ENCODE measurements at places on chromosomes 3 and 15.

- DNase-seq = peak; percentile 40
These were observed 28.0 kb upstream of the TMOD3 start for GRCh38 chr15:51801391-51801835.

DNA sequence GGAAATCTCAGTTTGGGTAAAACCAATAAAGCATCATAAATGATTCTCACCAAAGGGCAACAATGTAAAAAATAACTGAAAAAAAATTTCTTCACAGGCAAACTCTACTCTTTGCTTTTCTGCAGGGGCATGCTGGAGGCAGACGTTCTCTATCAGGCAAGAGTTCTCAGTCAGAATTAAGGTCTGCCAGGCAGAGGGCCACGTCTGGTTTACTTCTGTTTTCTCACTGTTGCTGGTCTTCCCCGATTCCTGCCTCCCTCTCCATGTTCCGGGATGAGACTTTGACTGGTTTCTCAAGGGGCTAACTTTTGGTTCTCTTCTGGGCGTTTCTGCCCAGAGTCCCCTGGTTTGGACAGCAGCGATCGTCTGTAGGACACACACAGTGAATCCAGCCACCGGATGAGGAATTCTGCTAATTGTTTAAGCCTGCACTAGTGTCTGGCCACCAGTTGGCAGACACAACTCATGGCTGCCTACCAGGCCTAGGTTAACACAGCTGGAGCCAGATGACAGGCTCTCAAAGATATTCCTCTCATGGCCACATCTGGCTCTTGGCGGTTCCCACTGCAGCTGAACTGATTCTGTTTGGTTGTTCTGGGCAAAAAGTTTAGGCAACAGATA is 273.1 kb downstream of the FOXP1 start:
- peak; percentile 88 for DNase-seq

DNA sequence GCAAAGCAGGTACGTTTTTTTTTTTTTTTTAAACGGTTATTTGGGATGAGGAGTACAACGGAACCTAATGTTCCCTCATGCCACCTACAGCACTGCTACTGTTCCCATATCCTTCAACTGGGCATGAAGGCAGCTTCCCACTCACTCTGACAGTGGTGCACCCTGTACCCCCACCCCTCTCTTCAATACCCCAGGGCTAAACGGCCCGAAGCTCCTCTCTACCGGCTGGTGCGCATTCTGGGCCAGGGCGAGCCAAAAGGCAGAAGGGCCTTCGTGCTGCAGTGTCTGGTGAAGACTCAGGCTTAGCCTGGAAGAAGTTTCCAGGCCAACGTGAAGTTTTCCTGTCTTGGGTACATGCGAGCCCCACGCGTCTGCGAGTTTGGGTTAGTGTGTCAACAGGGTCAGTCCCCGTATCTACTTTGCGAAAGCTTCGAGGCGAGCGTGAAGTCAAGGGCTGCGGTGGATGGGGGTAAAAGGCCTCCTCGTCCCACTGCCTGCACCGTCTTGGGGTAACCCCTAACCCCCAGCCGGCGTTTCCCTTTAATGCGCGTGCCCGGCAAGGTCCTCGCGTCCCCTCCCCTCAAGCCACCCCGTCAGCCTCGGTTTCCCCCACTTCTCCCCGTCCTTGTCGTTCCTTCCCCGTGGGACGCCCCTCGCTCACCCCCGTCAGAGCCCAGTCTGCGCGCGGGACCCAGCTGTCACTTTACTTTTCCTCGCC is 765 bp upstream of the UBE2E2 start:
- DNase-seq = no peak

GRCh38 chr3:129365296-129366136 is 62.9 kb downstream of the EFCAB12 start:
- no peak for DNase-seq

- DNase-seq = no peak
These were observed 10.9 kb upstream of the CCNB2 start for GRCh38 chr15:59094077-59094476.

DNA sequence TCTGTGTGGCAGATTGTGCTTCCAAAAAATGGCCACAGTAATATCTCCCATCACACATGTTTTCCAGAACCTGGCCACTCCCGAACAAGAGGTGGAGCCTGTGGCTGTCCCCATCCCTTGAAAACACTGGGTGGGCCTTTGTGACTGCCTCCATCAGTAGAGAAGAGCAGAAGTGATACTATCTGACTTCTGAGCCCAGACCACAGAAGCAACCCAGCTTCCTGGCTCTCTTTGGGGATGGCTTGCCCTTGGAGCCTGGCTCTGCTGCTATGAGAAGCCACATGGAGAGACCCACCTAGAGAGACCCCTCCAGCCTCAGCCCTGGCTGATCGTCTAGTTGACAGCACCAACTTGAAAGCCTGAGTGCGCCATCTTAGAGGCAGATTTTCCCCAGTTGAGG is 39.8 kb upstream of the CMTM8 start:
- no peak for DNase-seq

DNA sequence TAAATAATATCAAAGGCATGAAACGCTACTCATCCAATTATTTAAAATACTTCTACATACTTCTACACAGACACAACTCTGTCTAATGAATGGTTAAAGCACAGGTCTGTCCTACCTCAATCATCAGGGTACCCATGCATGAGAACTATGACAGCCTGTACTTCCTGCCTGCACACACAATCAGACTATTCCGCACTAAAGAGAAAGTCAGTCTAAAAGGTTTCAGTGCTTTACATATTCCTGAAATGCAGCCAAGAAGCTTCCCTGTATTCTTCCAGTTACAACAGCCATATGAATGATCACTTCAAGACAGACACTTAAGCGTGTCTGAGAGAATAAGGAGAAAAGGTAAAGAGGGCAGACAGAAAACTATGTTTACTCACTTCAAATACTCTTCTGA is 58.8 kb downstream of the TUBGCP4 start:
- DNase-seq = no peak

- peak; percentile 16 for DNase-seq
These were observed 11.7 kb downstream of the ATP2C1 start for GRCh38 chr3:130905551-130905950.

GRCh38 chr15:82846621-82847020 is 37.2 kb downstream of the WHAMM start:
- no peak for DNase-seq

DNA sequence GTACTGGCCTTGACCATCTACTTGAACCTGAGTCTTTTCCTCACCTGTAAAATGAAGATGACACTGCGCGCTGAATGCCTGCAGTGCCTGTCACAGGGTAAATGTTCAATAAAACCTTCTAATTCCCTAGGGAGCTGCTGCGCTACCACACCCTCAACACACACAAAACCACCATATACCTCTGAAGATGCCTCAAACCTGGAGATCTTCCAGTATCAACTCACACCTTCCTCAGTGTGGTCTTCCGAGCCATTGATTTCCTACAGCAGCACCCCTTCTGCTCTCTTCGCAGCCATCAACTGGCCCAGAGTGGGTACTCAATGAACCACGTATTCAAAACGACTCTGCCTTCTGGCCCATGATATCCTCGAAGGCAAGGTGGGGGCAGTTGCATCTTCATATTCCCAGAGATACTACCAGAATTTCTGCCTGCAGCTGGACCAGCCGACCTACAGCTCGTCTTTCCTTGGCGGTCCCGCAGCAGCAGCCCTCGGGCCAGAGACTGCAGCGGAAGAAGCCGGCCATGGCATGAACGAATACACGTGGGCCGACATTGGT is 695 bp downstream of the RPL32 start:
- DNase-seq = peak; percentile 53

DNA sequence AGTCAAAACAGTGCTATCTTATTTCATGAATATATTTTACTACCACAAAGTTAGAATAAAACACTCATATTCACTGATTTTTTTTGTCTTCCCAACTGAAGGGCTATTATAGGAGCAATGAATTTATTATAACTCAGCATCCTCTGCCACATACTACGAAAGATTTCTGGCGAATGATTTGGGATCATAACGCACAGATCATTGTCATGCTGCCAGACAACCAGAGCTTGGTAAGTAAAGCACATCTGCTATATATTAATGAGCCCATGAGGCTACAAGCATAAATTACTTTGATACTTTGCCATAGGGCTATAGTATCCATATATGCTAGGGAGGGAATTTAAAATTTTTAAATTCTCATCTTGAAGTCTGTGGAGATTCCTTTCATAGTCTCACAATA is 95.9 kb downstream of the FEZF2 start:
- DNase-seq = no peak

- no peak for DNase-seq
These were observed 412.7 kb downstream of the CNTN4 start for GRCh38 chr3:2511356-2511755.

- DNase-seq = peak; percentile 13
These were observed 1083.7 kb upstream of the CFAP20DC start for GRCh38 chr3:60133269-60134162.

DNA sequence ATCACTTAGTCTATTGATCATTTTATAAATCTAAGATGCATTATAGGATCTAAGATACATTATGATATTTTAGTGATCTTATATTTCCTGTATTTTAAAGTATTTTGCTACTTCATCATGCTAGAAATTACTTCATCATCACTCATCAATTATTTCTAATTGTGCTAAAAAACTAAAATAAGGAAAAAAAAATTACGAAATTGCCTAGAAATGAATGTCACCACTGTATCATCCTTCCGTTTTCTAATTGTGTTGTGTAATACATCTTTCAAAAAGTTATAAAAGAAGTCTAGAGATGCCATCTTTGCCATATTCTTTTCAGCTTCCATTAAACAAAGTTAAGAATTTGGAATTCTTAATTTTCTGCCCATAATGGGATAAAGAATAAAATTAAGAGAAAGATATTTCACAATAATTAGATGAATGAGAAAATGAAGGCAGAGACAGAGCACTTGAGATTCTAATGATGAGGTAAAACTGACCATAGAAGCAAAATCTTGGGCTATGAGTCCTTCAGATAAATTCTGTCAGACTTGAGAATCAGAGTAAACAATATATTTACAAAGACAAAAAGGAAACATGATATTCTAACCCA is 48.8 kb downstream of the ALDH1A2 start:
- no peak for DNase-seq

- DNase-seq = no peak
These were observed 78.2 kb downstream of the TAFA4 start for GRCh38 chr3:68854170-68854569.

DNA sequence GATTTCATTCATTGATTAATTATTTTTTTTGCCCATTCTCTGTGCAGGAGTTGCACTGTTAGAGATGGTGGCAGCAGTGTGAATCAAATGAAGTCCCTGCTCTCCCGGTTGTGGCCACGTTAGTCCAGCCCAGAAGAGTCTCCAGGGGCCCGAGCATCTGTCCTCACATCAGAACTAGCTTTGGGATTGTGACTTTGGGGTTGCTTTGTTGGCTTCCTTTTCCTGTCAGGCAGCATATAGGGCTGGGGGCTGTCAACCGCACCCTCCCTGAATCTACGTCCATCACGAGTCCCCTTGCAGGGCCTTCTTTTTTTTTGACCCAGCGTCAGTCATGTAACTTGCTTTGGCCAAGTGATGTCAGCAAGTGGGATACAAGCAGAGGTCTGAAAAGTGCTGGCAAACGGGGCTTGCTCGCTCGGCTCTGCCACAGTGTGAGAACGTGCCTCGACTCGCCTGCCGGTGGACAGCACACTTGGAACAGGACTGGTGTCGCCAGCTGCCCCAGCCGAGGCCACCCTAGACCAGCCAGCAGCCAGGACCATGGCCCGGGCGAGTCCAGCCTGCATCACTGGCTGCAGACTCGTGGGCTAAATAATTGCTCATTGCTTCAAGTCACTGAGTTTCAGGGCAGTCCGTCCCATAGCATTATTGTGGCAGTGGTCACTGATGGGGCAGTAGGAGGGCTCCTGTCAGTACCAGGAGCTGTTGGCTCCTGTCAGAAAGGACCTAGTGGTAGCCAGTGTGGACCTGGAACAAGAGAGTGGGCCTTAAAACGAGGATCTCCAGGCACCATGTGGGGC is 151.6 kb upstream of the MEF2A start:
- DNase-seq = no peak

- DNase-seq = no peak
These were observed 418.9 kb upstream of the TPRG1 start for GRCh38 chr3:188752850-188753249.

GRCh38 chr3:48038971-48039481 is 22.8 kb upstream of the MAP4 start:
- DNase-seq = peak; percentile 7

DNA sequence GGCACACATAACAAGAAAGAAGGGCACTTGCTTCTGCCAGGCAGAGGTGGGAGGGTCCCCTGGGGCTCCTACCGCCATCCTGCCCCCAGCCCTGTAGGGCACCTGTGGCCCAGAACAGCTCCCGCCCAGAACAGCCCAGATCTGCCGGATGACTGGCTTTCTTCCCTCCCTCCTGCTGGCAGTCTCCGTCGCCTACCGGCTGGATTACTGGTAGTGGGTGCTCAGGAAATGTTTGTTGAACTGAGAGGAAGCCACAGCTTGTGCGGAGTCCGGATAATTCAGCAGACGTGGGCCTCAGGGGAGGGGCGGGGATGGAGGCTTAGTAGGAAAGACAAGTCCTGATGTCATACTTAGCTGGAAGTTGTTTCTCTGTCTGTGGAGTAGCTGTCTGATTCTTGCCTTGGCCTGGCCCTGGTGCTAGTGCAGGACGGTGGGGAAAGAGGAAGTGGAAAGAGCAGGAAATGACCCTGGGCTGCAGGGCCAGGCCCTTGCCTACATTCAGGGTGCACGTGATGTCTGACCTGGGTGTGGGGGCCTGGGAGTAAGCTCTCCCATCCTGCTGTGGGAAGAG is 6.7 kb downstream of the CCDC9B start:
- no peak for DNase-seq

DNA sequence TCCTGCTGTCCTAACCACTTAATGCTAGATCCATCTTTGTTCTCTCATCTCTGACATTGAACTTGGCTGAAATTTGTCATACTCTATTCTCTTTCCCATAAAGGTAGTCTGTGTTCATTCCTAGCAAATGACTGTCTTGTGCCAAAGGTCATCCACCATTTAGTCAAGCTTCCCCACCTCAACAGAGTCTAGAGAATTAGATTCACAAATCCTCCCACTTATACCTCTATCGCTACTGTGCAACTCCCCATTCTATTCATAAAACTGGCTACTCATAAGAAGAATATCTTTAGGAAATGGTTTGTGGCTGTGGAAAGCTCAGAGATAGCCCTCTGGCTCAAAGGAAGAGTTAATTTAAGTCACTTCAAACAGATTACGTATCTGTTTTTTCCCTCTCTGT is 59.7 kb upstream of the MBNL1 start:
- no peak for DNase-seq

- no peak for DNase-seq
These were observed 428.7 kb upstream of the EPHA3 start for GRCh38 chr3:88678747-88679146.

DNA sequence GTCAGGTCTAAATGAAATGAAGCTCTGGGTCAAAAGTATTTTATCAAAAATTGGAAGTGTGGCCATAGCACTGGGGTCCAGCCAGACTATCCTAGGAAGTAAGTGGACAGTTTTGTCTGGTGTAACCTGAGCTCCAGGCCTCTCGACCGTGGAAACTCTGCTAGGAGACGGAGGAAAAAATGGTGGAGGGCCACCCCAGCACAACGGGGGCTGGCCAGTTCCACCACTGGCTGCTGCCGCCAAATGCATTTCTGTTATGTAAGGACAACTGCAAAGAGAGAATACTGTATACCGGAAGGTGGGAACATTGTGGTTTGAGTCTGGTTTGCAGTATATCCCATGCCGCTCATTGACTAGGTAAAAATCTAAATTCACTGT is 235.7 kb downstream of the GREM1 start:
- DNase-seq = no peak

GRCh38 chr3:143475981-143476380 is 356.4 kb downstream of the CHST2 start:
- DNase-seq = no peak
